ENCODE measurements at places on chromosomes 5 and 9.
A peak's percentile ranks its signal among the peaks of the same experiment; 100 is the strongest.

DNA sequence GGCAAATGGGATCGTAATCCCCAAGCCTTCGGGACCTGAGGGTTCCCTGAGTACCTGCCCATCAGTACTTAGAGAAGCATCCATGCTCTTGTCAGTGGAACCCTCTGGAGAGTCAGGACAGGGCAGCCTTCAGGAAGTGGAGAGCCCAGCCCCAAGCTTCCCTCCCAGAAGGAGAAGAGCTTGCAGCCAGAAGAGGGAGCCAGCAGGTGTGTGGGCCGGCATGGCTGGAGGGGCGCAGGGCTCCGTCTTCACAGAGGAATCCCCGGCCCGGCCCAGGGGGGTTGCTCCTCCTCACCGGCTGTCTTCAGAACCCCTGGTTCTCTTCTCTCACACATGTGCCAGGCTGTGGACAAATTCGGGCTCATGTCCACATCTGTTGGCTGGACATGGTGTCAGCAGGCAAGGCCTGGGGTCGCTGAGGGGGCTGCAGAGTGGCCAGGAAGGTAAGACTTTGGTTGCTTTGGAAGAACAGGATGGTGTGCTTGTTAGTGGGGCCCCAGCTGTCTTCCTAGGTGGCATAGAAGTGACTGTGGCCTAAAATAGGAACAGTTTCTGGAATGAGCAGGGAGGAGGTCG is 58.9 kb upstream of the RXRA start:
- no peak for DNase-seq

DNA sequence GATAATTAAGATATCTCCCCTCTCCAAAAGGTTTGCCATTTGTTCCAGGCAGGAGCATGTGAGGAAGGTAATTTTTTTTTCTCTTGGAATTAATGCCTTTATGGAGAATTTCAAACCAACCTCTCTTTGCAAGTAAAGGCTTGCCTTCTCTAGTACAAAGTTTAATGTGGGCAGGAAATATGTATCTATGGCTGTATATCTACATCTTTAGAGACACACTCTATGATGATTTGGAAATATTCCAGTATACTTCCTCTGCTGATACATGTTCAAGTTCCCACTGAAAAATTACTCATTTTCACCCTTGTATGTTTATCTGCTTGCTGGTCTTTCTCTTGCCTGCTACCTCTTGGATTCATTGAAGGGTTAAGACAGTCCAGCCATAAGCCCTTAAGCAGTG is 83.5 kb upstream of the SEMA6A start:
- DNase-seq, result no peak

GRCh38 chr5:23864786-23865185 is 357.4 kb downstream of the PRDM9 start:
- DNase-seq, result no peak

- DNase-seq, result no peak
These were observed 1.5 kb upstream of the MYO10 start for GRCh38 chr5:16937503-16938161.

- DNase-seq, result no peak
These were observed 828.5 kb upstream of the DMAC1 start for GRCh38 chr9:8627976-8628679.

GRCh38 chr5:177508837-177509236 is 789 bp downstream of the DOK3 start:
- DNase-seq, result no peak

- no peak for DNase-seq
These were observed 21.8 kb upstream of the PRUNE2 start for GRCh38 chr9:76927540-76928240.

DNA sequence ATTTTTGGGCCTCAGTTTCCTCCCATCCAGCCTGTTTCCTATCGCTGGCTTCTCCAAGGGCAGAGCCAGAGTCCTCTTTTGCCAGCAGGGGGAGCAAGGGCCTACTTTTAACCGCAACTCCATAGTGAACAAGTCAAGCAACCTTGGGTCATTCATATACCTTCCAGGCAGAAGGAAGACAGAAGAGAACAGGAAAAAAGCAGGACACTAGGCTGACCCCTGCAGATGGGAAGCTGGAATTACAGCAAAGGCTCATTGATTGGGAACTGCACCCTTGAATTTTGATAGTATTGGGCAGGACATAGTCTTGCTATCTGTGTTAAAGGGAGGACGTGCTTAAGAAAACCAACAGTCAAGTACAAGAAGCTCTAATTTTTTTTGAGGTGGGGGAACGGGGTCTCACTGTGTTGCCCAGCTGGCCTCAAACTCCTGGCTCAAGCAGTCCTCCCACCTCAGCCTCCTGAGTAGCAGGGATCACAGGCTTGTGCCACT is 30.1 kb downstream of the QRFP start:
- peak; percentile 46 for DNase-seq

DNA sequence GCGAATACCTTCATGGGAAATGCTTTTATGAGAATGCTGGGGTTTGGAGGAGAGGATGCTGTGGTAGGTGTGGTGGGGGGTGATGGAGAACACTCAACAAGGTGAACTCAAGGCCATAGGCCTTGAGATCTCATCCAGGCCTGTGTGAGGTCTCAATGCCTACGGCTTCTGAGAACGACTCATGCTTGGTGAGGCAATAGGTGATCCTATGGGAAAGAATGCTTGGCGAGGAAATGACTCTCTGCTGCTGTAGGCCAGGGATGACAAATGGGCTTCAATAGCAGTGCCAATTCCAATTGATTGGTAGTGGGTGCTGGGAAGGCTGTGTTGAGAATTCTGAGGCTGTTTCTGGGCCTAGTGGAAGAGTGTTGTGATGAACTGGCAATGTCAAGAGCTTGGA is 280.2 kb upstream of the CLINT1 start:
- DNase-seq, result no peak

DNA sequence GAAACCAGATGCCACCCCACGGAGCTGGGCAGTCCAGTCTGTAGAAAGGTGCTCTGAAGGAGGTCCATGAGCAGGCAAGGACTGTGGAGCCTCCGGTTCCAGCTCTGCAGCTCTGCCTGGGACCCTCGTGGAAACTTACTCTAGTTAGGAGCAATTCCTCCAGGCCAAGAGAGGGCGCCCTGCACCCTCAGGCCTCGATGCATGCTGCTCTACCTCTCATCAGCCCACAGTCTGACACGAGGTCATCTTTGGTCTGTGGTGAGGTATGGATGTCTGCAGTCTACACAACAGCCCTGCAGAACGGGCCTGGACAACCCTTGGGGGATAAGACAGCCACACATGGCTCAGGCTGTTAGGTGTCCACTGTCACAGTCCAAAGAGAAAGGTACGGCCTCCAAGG is 50.6 kb upstream of the UBTD2 start:
- no peak for DNase-seq

DNA sequence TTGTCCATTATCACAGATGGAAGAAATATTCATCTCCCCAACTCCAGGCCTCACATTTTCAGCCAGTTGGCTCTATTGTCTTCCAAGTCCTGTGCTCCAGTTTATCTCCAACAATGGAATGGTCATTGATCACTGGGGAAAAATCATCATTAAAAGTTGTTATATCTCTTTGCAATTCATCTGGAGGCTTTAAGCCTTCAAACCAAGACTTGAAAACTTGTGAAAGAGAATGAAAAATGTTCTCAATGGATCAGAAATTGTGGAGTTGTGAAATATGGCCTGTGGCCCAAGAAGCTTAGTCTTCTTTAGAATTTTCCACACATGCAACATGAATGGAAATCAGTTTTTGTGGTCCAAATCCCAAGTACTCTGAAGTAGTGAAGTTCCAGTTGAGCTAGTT is 569.6 kb downstream of the EBF1 start:
- no peak for DNase-seq

DNA sequence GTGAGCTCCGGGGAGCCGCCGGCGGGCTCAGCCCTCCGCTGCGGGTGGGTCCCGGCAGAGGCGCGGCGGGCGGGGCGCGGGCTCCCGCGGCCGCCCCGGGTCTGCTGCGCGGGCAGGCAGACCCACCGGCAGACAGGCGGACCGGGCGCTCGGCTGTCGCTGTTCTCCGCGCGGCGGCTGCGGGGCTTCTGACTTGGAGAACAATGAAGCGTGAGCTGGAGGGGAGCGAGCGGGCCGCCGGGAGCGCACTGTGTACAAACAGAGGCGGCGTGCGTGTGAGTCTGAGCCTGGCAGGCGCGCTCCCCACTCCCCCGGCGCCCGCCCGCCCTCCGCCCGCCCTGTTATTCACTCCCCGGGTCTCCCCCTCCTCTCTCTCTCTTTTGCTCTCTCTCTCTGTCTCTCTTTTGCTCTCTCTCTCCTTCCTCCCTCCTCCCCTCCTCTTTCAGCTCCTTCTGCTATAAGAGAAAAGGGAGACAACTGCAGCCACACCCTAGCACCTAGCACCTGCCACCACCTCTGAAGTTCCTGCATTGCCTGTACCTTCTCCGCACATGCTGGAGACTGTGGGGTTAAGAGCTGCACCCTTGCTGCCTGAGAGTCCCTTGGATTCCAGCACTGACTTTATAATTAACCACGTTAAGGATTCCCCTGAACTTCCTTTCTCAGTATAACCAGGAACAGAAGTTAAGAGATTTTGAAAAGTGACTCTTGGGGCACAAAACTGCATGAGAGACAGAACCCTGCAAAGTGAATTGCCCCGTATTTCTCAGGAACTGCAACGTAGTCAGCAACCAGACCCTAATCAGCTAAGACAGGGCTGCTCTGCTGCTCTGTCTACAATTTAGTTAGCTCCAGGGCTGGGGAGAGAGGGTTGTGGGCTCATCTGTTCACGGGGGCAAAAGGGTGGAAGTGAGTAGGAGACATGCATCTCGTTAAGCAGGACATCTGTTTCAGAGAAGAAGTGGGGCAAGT is at the start of gene EDIL3:
TSS of gene EDIL3 (minus strand) at position 277 of the 972 bp plus-strand sequence. CDS start 506 bp downstream, outside the sequence.
- DNase-seq, result no peak

GRCh38 chr5:422323-423232 is 20.4 kb upstream of the EXOC3 start:
- DNase-seq, result no peak

- no peak for DNase-seq
These were observed at the start of gene PDLIM4 for GRCh38 chr5:132257131-132258101. Gene PDLIM4, plus strand, starts transcription at chr5:132257696. Its CDS starts 39 bp downstream, at chr5:132257735.

GRCh38 chr5:24353611-24354010 is 291.2 kb downstream of the CDH10 start:
- no peak for DNase-seq

DNA sequence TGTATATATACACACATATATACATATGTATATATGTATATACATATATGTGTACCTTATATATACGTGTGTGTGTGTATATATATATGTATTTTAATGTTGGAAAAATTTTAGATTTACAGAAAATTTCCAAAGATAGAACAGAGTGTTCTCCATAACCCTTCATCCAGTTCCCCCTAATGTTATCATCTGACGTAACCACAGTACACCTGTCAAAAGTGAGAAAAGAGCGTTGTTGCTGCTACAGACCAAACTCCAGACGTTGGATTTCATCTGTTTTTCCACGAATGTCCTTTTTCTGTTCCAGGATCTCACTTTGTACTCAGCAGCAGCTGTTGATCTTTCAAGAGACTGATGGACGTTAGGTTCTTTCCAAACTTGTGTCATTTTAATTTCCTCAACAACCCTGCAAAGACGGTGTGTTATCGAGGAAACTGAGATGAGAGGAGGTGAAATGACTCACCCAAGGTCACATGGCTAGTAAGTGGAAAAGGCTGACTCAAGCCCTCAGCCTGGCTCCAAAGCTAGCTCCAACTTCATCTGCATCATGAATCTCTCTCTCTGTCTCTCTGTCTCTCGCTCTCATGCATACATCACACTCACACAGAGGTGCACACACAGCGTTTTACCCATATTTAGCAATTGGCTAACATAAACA is 17.0 kb upstream of the NTNG2 start:
- DNase-seq, result no peak

GRCh38 chr5:143404416-143405062 is 1.1 kb upstream of the NR3C1 start:
- peak; percentile 69 for DNase-seq

DNA sequence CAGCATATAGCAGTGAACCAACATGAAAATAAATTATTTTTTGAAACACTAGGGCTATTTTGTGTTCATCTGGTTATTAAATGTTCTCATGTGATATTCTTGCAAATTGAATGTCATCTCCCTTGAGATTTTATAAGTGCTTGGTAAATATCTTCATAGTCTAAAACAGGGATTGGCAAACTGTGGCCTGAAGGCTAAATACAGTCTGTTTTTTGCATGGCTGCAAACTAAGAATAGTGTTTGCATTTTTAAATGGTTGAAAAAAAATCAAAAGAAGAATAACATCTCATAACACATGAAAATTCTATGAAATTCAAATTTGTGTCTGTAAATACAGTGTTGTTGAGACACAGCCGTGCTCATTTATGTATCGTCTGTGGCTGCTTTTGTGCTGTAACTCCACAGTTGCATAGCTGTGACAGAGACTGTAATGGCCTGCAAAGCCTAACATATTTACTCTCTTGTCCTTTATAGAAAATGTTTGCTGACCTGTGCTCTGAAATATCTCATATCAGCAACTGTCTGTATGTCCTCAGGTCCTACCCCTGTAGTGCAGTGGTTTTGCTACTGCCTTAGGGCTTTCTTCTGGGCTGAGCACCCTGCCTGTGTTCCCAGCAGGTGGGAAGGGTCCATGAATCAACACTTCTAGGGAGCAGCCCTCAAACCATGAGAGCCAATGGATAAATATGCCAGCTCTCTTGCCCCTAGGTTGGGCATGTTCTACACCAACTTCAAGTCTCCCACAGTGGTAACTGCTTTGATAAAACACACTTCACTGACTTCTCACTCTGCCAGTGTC is 41.7 kb upstream of the ARRDC3 start:
- DNase-seq, result no peak

DNA sequence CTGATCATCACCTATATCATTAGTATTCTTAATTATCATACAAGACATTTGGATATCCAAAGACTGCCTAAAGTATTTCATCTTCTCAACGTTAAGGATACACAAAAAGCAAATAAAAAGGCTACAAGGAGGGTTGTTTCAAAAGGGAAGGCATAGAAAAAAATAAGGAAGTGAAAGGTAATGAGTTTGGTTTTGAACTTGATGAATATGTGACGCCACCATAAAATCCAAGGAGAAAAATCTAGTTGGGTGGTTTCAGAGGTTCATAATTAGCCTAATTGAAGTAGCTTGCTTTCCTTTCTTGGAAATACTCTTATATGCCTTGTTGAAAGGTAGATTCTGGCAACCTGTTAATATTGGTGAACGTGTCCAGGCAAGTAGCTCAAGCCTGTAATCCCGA is 96.1 kb upstream of the SGCD start:
- DNase-seq, result no peak

GRCh38 chr5:159992566-159992965 is 16.4 kb upstream of the TTC1 start:
- DNase-seq, result no peak

DNA sequence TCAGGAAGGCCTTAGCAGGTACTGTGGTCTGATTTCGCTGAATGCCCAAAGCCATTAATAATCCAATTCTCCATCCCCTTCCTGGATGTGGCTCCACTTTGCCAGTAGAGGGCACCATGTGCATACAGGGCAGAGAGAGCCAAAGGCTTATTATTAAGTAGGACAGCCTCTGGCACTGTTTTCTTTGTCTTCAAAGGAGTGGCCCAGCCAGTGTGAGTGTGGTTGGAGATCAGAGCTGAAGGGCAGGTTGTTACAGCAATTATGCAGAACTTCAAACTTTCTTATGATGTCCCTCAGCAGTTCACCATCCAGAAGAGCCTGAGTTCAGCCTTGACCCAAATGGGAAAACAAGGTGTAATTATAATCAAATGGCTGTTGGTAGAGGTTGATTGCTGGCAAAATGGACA is 38.6 kb upstream of the CEMIP2 start:
- DNase-seq, result peak; percentile 66

- no peak for DNase-seq
These were observed 235.3 kb downstream of the CETN3 start for GRCh38 chr5:90174236-90174635.

- no peak for DNase-seq
These were observed 75.1 kb downstream of the FGF18 start for GRCh38 chr5:171494452-171495121.

- DNase-seq, result no peak
These were observed 209.8 kb upstream of the CTNND2 start for GRCh38 chr5:12114075-12114474.
